NCI-H1930 (cell line): ENCODE measurements at places on chromosomes 5 and 9.
A peak's percentile ranks its signal among the peaks of the same experiment; 100 is the strongest.

GRCh38 chr9:83199240-83199639, 136.3 kb upstream of the RASEF start:
- DNase-seq, result peak; percentile 35

GRCh38 chr9:19830796-19831195, 42.0 kb upstream of the SLC24A2 start:
- DNase-seq, result no peak

- no peak for DNase-seq
These were observed 25.1 kb downstream of the XRCC4 start for GRCh38 chr5:83102364-83102980.

DNA sequence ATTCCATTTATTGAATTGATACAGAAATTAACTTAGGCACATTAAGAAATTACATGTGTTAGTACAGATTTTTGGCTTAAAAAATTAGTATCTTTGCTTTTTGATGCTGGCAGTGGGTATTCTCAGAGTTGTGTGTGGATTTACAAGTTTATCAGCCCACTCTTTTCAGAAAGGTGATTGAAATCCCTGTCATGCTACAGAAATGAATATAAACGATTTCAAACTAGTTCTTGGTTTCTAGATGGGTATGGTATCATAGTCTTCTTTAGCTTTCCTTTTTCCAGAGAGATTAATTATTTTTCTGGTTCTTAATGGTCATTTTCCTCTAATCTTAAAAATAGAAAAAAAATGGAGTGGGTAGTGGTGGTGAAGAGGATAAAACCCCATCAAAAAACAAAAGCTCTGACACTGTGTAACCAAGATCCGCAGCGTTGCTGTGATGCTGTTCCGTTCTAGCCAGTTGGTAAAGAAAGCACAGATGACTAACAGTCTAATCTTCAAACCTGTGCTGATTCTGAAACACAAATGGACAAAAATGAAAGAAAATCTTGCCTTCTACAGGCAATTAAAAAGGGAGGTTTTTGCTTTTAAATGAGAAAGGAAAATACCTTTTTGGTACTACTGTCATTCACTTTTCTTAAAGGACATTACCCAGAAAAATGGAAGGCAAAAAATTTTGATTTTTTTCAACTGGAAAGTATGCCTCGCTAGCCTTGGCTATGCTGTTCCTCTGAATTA, 5.2 kb downstream of the LRRTM2 start:
- DNase-seq, result no peak

GRCh38 chr5:131264451-131265099, 722 bp downstream of the CDC42SE2 start:
- no peak for DNase-seq

DNA sequence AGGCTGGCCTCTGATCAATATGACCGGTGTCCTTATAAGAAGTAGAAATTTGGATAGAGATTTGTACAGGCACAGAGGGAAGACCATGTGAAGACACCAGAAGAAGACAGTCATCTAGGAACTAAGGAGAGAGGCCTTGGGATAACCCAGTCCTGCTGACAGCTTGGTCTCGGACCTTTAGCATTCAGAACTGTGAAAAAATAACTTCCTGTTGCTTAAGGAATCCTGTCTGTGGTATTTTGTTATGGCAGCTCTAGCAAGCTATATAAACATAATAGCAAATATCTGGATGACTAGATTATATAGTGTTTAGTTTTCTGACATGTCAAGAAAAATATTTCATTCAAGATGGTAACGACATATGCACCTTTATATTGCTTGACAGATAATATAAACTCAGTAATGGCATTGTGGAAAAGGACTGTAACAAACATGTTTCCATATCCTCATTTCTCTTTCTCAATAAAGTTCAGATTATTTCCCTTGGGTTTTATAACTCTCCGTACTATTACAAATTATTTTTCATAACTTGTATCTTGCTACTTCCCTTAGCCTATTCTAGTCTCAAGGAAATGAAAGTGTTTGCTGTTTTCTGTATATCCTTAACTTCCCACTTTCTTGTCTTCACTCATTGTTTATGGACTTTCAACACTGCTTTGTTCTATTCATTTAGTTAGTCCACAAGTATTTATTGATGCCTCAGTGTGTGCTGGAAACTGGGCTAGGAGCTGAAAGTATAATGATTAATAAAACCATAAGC, 62.4 kb downstream of the KIAA1958 start:
- no peak for DNase-seq

DNA sequence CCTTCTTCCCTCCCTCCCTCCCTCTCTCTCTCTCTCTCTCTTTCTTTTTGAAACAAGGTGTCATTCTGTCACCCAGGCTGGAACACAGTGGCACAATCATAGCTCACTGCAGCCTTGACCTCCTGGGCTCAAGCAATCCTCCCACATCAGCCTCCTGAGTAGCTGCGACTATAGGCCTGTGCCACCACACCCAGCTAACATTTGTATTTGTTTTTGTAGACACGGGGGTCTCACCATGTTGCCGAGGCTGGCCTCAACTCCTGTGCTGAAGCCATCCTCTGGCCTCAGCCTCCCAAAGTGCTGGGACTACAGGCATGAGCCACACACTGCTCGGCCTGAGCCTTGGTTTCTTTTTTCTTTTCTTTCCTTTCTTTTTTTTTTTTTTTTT, 45.8 kb downstream of the PLPP7 start:
- no peak for DNase-seq

DNA sequence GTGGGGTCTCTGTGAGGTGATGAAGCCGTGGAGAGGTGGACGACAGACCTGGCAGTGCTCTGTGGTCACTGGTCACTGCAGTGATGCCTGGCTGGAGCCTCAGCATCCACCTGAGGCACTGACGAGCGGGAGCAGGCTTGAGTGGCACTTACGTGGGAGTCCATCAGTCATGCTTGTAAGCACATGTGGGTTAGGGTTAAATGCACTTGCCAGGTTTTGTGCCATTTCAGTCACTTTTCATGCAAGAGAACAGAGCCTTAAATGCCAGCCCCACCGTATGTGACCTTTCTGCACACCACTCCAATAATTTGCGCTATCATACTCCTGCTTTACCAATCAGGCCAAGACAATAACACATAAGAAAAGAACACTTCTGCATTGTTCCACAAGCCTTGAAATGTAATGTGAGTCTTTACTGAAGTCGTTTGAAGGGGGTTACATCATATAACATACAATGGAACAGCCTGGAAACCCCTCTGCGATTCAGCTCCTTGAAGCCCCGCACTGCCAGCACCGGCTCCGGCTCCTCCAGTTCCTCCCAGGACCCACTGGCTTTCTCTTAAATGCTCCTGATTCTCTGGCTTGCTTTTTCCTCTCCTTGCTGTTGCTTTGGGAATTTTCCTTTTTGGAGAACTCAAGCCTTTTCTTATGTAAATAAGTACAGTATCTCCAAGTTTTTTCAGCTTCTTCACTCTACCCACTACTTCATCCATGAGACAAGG, 59.4 kb upstream of the CTXN3 start:
- DNase-seq, result no peak

GRCh38 chr5:89128092-89128491, 245.1 kb upstream of the MEF2C start:
- DNase-seq, result no peak

DNA sequence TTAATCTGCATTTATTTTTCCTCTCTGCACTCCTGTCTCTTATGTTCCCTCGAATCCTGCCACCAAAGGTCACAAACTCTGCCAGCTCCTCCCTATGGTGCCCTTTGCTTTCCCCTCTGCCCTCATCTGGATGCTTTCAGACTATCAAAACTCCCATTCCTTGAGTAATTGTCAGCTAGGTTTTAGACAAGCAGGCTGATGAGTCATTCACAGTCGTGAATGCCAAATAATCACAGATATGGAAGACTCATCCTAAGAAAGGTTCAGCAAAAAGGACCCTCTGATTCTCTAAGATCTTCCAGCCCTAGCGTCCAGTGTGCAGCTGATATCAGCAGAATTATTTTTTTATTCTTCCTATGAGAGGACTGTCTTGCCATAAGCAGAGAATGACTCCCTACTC, 104.5 kb upstream of the NUDT12 start:
- no peak for DNase-seq

- no peak for DNase-seq
These were observed 553.8 kb downstream of the PTPRD start for GRCh38 chr9:10059044-10059443.

GRCh38 chr9:114691046-114691955, 9.3 kb upstream of the TEX48 start:
- DNase-seq, result no peak

DNA sequence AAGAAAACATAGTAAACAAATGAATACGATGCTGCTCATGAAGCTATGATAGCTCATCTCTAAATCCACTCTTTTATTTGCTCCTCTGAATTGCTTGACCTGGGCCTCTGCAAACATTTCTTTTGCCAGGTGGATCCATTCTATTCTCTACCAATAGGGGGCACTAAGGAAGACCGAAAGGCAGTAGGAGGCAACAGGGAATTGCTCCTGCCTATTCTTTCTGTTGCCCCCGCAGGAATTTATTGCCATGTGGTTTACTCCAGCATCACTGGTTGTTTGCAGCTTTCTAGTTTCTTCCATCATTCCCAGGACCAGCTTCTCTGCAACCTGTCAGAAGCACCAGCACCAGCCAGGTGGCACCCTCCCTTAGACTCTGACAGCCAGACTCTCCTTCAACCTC, 5.3 kb downstream of the GAPT start:
- DNase-seq, result no peak

- DNase-seq, result no peak
These were observed 173.2 kb downstream of the PRELID2 start for GRCh38 chr5:145661737-145662485.

GRCh38 chr5:32145378-32145777, 28.7 kb downstream of the GOLPH3 start:
- no peak for DNase-seq

DNA sequence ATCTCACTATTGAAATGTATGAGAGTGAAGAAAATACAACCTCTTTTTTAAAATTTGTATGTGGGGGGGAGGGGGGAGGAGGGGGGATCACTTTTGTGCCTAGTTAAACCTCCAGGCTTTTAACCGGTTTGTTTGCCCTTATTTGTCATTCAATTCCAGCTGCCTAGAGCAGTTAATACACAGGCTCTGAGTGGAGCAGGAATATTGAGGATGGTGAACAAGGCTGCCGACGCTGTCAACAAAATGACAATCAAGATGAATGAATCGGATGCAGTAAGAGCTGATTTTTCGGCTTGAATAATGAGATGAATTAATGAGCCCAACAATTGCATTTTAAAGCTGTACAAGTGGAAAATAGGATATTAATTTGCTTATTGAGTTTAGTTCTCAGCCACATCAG, 28.7 kb upstream of the SNX24 start:
- DNase-seq, result peak; percentile 1

DNA sequence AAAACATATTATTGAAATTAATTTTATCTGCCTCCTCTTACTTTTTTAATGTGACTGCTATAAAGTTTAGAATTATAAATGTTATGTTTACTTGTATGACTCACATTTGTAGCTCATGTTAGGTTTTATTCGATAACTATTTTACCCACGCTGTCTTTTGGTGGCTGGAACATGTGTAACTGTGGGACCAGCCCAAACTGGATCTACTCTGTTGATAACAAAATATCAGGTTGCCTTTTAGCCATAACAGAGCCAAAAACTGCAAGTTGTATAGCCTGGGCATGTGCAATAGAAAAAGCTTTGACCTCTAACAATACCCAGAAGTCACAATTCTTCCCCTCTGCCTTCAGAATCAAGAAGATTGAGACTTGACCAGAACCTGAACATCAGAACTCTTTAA, 356.5 kb downstream of the PRELID2 start:
- DNase-seq, result no peak

- DNase-seq, result no peak
These were observed 11.9 kb upstream of the OR13C8 start for GRCh38 chr9:104556830-104557634.

GRCh38 chr5:163757344-163757743, 251.9 kb downstream of the MAT2B start:
- DNase-seq, result no peak

- no peak for DNase-seq
These were observed 290.8 kb downstream of the GLIS3 start for GRCh38 chr9:4009006-4009511.

DNA sequence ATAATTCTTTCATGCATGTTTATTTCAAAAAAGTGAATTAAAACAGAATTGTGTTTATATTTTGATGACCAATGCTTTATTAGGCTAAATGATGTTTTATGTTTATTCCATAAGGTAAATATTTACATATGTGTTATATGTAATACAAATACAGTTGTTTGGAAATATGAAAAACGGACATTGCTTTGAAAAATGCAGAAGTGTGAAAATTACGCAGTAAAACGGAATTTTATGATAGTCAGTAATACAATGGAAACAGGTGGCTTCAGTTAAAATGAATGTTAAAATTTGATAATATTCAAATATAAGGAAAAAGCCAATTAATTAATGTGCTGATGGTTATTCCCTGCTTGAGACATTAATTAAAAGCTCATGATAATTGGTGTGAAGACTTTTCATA, 1633.8 kb downstream of the MAT2B start:
- no peak for DNase-seq

DNA sequence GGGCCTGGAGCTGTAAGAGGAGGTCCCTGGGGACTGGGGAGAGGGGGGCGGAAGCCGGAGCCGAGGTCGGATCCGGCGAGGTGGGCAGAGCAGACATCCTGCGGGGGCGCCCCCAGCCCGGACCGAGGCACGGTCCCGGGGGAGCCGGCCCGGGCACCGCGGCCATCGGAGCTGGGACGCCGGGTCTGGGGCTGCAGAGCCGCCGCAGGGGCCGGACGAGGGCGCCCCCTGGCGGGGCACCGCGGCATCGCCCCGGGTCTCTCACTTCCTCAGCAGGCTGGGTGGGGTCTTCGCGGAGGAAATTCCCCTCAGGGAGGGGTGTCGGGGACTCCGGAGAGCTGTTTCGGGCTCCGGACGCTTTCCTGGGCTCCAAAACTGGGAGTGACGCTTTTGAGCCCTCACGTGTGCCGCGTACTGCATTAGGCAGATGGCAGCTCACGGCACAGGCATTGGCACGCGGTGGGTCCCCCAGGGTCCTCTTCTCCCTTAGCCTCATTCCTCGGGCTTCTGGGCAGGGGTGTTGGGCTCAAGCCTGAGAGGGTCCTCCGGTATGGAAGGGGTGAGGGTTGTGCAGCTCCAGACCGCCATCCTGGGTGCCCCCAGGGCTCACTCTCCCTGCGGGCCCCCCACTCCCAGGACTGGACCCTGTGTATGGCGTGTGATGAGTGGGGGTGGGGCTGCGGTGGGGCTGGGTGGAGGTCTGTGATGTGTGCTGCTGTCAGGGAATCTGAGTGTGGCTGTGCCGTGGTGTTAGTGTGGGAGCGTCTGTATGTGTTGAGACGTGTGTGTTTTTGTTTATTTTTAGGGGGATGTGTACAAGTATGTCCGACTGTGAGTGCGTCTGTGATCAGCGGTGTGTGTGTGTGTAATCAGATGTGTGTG, 29.6 kb downstream of the LHX2 start:
- DNase-seq, result no peak

DNA sequence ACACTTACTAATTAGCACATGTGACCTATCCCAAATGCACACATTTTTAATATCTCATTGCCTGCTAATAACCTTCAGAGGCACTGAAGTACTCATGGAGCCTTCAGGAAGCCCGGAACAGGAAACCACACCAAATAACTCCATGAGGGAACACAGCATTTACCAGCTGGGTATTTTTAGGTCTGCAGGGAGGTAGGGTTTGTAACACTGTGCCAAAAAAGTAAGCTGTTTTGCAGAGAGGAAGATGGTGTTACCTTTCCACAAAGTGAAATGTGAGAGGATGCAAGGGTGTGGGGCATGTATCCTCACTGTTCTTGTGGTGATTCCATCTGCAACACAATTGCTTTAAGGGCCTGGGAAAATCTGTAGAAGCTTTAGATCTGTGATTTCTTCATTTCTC, 64.4 kb downstream of the NUDT12 start:
- DNase-seq, result no peak
